NCI-H2029 treated with DMSO at 0.1 percent for 48 hours (cell line): ENCODE measurements at places on chromosomes 5 and 9.

- no peak for DNase-seq
Observed at GRCh38 chr5:180649297-180650039, at the start of gene FLT4. Gene FLT4, minus strand, starts transcription at chr5:180649600. Its CDS starts 55 bp downstream, at chr5:180649545.

DNA sequence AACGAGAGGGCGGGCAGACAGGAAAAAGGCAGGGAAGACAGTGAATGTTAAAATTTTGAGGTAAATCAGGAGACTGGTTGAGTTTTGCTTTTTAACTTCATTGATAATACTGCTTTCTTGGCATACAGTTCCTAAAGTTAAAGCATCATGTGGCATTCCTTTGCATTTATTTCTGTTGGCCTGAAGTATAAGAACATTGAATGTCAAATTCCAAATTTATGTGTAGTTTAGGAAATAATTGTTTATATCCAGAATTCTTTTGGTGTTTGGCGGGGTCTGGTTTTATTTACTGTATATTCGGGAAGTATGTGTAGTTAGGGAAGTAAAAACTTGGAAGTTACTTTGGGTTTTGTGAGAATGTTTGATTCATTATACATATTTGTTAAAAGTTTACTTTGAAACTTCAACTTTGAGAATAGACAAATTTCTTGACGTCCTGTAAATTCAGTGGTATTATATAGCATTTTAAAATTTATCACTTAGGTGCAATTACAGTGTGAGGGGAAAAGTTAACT is 83.2 kb downstream of the PTPDC1 start:
- no peak for DNase-seq

GRCh38 chr5:672329-673160 is 20.6 kb downstream of the TPPP start:
- peak; percentile 94 for DNase-seq

DNA sequence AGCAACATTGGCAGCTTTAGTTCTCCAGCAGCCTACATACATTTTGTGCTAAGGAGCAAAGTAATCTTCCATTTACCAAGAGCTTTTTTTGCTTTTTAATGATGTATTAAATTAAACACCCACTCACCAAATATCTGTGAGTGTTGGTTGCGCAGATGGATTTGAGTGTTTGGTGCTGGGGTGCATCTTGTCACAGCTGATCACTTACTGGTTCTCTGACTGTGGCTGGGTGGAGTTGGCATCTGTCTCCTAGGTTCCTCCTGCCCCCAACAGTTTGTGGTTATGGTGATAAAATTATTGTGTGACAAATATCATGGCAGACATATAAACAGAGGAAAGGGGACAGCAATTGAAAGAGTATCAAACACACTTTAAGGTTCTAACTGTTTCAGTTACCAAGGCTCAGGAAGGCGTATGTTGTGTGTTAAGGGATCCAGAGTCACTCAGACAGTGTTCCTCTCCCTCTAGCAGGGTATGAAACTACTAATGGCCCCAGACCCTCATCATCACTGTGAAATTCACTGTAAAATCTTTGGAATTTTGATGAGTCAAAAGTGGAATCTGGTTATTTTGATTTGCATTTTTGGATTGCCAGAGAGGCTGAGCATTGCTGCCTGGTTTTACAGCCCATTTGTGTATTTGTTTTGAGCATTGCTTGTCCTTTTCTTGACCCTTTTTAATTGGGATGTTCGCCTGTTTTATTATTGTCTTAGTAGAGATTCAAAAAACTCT is 81.7 kb downstream of the PDE8B start:
- no peak for DNase-seq

DNA sequence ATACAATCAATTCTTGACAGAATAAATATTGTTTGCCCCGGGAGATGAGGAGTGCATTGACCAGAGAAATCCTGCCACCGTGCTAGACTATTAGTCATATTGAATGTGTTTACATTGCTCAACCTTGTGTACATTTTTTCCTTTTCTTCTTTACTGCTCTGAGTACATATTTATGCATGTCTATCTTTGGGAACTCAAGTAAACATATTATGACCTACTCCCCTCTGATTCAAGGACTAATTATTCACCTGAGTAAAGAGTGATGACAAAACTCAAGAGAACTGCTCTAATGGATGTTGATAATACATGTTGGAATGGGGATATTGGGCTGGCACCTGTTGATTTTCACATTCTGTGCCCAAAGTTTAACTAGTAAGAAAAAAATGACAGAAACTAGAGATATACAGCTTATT is 3.9 kb upstream of the SPINK1 start:
- peak; percentile 55 for DNase-seq

GRCh38 chr5:37532976-37533740 is 154.0 kb downstream of the WDR70 start:
- DNase-seq, result no peak

DNA sequence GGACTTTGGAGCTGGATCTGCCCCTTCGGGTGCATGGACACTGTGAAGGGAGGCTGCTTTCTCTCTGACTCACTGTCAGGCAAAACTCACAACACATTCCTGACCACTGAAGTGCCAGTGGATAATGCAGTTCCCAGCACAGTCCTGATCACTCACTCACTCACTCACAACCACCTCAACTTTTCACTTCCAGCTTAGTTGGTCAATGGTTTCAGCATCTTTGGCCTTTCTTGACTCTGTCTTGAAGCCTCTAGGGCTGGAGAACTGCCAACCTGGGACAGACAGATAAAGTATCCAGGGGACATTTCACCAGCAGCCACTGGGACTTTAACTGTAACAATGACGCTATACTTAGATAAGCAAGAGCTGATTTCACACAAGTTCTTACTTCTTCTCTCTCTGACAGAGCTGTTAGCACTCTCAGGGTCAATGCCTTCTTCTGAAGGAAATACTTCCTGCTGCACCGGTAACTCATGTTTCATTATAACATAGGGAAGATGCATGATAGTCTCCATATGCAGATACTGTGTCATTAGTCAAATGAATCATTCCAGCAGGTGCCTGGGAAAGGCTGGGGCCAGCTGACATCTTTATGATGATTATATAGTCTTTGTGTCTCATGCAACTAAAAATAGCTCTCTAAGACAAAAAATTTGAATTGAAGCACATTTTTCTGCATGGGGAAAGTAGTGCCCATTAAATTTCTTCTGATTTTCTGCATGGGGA is 499.0 kb downstream of the SEMA5A start:
- no peak for DNase-seq

GRCh38 chr5:76807296-76807695 is 11.5 kb upstream of the F2RL1 start:
- DNase-seq, result no peak

- no peak for DNase-seq
Observed at GRCh38 chr5:87650284-87650683, 237.6 kb upstream of the CCNH start.

GRCh38 chr5:139116100-139116655 is 82.0 kb downstream of the SIL1 start:
- peak; percentile 73 for DNase-seq

DNA sequence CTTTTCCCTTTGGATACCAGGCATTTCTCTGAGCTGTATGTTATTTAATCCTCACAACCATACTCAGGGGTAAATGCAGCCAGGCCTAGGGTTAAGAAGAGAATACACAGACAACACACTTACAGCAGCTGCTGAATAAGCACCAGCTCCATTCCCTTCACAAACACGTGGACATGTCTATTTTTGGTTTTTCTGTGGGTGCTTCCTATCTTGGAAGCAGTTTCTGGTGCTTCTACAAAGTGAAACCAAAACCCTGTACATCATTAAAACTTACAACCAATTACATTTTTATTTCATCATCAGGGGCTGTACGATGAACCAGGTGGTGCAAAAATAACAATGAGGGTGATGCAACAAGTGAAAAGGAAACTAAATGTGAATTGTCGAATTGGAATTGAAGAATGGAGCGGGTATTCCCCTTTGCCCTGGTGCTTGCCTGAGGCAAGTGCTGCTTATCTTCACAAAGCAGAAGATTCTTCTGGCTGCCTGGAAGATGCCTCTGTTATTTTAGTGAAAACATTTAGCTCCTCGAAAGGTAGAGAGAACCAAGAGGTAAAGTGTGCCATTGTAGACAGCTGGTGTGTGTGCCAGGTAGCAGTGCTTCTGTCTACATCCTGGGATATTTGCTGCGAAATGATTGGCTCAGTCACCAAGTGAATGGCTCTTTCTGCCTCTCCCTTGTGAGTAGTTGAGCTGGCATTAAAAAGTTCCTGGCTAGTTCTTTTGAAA is 18.6 kb upstream of the IFNB1 start:
- peak; percentile 0 for DNase-seq
